ENCODE measurements at places on chromosomes 4 and X.

DNA sequence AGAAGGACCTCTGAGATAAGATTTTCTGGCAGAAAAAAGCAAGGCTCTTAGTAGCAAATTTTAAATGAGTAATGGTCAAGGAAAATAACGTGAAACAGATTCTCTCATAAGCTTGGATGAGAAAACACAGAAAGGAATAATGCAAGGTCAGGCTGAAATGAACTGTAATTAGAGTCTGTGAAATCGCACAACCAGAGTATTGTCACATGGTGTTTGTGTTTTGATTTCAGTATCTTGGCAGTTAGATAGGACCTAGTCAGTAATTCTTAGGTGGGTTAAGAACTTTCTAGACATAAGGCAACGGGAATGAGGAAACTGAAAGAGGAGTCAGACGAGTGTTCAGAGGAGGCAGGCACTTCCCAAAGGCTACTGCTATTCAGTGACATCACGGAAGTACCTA lies 34.6 kb downstream of the LIMCH1 start:
- DNase-seq, result no peak

DNA sequence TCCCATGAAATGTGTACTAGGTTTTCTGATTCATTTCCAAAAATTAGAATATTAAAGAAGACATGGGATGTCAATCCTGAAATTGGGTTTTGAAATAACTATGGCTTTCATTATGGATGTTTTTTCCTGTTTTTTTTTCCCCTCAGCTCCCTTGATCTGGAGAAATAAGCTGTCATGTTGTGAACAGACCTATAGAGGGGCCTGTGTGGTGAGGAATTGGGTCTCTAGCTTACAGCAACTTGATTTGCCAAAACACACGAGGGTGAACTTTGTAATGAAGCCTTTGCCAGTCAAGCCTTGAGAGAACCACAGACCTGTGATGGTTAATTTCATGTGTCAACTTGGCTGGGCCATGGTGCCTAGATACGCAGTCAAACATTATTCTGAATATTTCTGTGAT lies 2413.6 kb downstream of the PCDH7 start:
- DNase-seq, result no peak

GRCh38 chr4:63233671-63234070 lies 1175.6 kb downstream of the TECRL start:
- DNase-seq, result no peak

- DNase-seq, result no peak
Measured at GRCh38 chr4:76993787-76994641, 44.5 kb downstream of the SEPTIN11 start.

GRCh38 chr4:183790661-183791060 lies 114.4 kb upstream of the STOX2 start:
- no peak for DNase-seq

- no peak for DNase-seq
Measured at GRCh38 chrX:18654875-18655836, 16.8 kb downstream of the RS1 start.

DNA sequence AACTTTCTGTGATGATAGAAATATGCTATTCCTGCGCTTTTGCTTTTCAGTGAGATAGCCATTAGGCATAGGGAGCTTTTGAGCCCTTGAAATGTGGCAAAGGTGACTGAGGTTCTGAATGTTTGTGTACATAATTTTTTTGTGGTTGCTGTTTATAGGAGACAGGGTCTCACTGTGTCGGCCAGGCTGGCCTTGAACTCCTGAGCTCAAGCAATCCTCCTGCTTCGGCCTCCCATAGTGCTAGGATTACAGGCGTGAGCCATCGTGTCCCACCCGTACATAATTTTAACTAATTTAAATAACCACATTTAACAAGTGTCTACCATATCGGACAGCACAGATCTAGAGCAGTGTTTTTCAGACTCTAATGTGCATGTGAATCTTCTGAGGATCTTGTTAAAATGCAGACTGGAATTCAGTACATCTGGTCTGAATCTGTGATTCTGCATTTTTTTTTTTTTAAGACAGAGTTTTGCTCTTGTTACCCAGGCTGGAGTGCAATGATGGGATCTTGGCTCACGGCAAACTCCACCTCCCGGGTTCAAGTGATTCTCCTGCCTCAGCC lies 45.3 kb downstream of the CASP6 start:
- DNase-seq, result no peak

DNA sequence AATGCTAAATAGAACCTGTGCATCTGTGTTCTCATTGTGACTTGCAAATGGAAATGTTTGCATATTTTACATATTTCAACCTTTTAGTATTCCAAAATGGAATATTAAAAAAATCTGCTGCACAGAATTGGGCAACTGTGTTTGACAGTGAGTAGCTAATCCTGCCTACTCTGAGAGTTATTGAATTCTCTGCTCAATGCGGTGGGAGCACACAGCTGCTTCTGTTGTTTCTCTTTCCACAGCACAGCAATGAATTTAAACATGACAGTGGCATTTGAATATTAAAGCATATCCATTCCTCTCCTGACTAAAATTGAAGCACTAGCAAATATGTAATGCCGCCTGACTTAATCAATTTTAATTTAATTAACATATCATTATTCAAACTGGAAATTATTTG lies 366.6 kb downstream of the GASK1B start:
- no peak for DNase-seq

DNA sequence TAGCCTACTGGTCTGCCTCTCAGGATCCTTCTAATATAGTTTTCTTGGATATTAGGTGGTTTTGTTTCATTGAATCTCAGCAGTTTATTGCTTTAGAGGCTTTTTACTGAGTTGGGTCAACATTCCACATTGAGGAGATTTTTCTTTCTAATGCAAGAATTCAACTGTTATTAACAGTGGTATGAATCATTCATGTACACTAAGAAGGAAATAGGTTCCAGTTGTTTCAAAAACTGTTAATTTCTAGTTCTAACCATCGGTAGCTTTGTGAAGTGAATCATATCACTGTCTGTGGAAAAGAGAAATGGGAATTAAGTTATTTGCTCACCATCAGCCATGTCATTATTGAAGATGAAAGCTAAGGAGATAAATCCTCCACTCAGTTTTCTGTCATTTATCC lies 331.5 kb downstream of the RPA4 start:
- DNase-seq, result no peak

DNA sequence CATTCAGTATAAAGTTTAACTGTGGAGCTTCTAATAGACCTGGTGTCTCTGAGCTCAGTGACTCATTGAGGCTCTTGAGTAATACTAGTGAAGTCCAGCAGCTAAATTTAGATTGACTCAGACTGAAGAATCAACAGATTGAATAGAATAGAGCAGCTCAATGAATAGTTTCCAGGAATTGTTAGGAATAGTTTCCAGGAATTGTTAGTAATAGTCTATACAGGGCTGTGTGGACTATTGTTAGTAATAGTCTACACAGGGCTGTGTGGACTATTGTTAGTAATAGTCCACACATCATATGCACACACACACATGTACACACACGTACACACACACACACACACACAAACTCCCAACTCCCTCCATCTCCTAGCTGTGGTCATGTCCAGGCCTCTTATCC lies 3.0 kb downstream of the GIMD1 start:
- DNase-seq, result peak; percentile 17

DNA sequence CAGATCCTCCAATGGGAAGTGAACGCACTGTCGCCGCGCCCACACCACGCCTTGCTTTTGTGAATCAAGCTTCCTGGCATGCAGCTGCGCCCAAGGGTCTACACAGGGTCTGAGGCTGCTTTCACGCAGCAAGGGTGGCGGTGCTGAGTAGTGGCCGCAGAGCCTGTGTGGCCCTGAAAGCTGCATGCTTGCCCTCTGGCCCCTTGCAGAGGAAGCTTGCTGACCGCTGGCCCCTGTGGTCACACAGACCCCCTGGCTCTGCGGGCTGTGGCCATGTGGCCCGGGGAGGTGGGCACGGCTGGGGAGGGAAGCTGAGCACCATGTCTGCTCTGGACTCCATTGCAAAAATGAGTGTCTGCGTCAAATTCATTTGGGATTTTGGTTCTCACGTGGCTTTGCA lies 8.8 kb downstream of the DOK7 start:
- no peak for DNase-seq

GRCh38 chr4:81348778-81349094 lies 123.0 kb downstream of the RASGEF1B start:
- DNase-seq, result no peak

DNA sequence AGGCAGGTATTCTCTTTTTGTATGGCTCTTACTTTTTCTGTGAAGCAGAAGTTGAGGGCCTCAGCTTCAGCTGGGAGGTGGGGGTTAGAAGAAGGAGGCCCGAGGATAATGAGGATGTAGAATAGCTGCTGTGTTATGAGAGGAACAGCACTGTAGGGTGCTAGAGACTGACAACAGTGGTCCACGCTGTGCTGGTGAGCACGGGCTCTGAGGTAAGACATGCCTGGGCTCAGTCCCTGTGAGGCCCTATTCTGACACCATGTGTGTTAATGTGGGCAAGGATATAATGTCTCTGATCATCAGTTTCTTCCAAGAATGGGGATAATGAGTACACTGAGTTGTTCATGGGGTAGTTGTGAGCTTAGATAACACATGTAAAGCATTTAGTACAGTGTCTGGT lies 55.3 kb upstream of the SFRP2 start:
- no peak for DNase-seq

GRCh38 chr4:2994917-2995316 lies 31.5 kb downstream of the GRK4 start:
- DNase-seq, result no peak

GRCh38 chr4:1726146-1726934 lies 5.0 kb downstream of the TACC3 start:
- DNase-seq, result peak; percentile 83

DNA sequence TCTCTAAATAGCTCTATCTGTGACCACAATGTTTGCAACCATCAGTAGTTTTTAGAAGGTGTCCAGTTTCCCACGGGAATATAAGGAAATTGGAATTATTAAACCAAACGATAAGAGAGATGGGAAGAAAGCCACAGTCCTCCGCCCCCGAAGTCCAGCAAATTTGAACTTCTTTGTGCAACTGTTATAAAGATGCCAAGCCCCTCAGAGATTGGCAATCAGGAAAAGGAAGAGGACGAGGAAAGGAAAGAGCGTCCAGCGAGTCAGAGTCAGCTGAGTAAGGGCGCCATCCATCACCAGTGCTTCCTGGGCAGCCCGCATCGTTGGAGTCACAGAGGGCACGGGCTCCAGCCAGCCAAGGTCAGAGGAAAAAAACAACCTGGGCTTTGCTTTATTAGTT lies 35.7 kb downstream of the LDB2 start:
- no peak for DNase-seq

GRCh38 chr4:98873059-98873458 lies 55.9 kb downstream of the EIF4E start:
- no peak for DNase-seq

- peak; percentile 12 for DNase-seq
Measured at GRCh38 chr4:87502580-87503238, 26.5 kb downstream of the SPARCL1 start.

DNA sequence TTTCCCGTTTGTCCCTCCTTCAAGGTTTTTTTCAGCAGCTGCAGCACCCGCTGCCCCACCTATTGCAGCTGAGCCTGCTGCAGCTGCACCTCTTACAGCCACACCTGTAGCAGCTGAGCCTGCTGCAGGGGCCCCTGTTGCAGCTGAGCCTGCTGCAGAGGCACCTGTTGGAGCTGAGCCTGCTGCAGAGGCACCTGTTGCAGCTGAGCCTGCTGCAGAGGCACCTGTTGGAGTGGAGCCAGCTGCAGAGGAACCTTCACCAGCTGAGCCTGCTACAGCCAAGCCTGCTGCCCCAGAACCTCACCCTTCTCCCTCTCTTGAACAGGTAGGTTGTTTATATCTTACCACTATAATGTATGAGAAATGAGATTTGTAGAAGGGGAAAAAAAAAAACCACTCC lies 4.5 kb downstream of the PRR27 start:
- no peak for DNase-seq

DNA sequence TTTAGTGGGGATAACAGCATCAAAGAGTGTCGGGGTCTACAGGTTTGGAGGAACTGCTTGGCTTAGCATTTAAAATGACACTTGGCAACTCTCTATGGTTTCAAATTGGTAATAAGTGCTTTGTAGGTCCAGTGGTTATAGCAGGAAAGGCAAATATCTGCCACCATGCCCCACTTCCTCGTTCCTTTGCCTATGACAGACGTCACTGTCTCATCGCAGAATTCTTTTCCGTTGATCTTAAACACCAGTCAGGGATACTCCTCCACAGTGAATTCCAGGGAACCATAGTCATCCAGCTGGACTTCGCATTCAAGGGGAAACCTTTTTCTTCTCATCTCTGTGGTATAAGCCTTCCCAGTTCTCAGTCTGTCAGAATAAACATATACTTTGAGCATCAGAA lies 319.1 kb downstream of the GPAT3 start:
- DNase-seq, result peak; percentile 39

GRCh38 chrX:134875671-134876070 lies 115.1 kb upstream of the SMIM10 start:
- no peak for DNase-seq

- DNase-seq, result peak; percentile 28
Measured at GRCh38 chr4:144591401-144591800, 54.6 kb upstream of the HHIP start.

DNA sequence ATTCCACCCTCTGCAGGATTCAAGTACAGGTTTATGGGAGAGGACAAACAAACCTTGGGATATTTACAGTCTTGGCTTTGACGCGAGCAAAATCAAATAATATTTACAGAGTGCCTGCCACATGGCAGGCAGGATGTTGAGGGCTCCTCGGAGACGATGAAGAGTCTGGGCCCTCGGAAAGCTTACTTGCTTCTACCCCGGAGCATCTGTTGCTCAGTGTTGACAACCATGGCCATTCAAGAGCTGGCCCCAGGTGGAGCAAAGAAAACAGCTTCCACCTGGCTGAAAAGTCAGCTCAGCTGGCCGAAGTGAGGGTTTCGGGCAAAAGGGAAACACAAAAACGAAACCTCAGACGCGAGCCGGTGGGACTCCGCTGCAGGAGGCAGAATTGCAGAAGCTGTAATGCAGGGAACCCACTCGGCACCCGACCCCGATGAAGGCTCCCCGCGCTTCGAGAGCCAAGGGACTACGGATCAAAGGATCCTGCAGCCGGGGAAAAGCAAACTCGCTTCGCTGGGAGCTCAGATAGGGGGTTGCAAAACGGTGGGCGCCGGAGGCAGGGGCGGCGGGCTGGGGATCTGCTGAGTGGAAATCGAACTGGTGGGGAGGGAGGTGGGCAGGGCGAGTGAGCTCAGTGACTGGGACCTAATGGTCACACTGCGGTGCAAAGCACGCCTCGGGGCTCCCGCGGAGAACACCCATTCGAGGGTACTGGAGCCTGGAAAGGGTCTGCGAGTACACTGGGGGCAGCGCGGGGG lies 805 bp downstream of the ATP8A1 start:
- DNase-seq, result peak; percentile 28

DNA sequence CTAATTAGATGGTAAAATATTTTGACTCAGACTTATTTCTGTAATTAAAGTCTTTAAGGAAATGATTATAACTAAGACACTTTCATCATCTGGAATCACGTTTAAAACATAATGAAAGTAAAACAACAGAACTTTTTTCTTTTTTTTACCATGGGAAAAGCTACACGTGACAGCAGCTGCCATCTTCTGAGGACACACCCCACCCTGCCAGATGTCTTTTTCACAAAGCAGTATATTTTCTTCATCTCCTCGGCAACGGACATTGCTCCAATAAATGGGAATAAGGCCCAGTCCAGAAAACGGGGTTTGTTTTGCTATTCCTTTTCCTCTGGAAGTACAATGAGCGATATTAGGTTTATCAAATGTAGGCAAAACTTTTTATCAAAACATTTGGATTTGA lies 17.5 kb downstream of the PRSS12 start:
- DNase-seq, result no peak
